ENCODE measurements at places on chromosomes 6 and 20. TPM values are rescaled to one million over a fixed set of nuclear protein-coding genes. Genes with fewer than 3 reads are reported as not detected.

Gene NKAIN2
- total RNA-seq, result not detected

Gene CFAP61
- total RNA-seq, result not detected

Gene TMEM200A
- not detected for total RNA-seq

Gene RNF182
- 0.25 TPM for total RNA-seq

Gene CRIP3
- total RNA-seq, result not detected

Gene LY6G6D
- not detected for total RNA-seq

DNA sequence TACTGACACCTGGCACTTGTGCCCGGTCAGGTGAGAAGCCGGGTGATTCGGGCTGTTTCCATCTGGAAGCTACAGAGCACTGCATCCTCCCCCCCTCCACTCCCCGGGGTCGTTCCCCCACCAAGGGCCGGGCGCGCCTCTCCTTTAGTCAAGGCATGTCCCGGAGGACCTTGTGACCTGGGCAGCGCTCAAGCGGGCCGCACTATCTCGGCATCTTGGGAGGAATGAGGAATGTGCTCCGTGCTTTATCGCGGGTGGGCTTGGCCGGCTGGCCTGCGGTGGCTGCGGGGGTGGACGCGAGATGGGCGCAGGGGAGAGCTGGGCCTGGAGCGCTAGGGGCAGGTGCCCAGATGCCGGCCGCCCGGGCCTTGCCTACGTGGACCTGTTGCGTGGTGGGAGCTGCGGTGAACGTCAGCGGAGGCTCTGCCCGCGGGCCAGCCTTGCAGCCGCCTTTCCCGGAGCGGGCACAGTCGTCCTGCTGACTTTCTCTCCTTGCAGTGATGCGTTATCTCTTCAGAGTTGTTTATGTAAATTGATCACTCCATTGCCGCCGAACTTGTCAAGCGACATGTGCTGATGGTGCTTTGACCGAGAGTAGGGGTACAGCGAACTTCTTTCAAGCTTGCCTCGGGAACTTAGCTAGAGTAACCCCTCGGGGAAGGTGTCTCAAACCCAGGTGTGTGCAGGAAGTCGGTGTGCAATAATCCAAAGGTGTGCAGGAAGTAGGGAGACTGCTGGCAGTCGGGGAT, 1.1 kb downstream of the LRRC1 start:
- DNase-seq, result no peak

DNA sequence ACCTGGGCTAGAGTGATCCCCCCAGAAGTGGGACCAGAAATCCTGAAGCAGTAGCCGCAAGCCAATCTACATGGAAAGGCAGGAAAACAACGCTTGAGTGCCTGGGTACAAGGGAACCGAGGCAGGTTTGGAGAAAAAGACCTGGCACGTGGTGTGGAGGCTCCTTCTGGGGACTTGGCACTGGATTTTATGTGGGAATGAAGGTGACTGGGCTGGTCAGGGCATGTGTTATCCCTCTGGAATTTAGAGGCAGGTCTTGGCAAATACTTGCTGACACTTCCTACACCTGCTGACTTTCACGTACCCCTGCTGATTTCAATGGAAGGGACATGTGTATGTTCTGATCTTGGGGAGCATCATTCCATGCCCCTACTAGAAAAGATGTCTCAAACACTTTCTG, 25.0 kb upstream of the FAM217A start:
- no peak for DNase-seq

DNA sequence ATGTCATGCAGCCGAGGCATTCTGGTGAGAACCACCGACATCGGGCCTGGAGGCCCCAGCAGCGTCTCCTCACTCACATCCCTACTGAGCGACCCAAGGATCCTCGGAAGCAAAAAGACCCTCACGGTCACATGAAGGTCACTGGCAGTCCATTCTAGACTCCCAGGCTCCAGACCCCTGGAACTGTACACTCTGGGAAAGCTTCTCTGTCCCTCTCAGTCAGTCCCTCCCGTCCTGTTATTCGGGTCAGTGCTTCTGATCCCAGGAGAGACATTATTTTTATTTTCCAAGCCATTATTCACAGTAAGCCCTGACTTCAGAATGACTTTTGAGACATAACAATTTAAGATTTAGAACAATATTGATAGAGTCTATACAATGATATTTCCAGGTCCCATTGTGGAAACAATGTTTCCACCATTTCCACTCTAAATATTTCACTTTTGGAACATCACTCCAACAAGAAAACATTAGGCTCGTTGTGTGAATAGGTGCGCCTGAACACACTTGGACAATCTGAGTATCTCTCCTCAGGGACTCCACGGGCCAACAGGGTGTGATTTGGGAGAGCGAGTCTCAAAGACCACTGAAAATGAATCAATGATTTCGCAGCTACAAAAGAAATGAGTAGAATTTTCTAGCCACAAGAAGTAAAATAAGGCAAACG, 199.7 kb downstream of the SOD2 start:
- no peak for DNase-seq

DNA sequence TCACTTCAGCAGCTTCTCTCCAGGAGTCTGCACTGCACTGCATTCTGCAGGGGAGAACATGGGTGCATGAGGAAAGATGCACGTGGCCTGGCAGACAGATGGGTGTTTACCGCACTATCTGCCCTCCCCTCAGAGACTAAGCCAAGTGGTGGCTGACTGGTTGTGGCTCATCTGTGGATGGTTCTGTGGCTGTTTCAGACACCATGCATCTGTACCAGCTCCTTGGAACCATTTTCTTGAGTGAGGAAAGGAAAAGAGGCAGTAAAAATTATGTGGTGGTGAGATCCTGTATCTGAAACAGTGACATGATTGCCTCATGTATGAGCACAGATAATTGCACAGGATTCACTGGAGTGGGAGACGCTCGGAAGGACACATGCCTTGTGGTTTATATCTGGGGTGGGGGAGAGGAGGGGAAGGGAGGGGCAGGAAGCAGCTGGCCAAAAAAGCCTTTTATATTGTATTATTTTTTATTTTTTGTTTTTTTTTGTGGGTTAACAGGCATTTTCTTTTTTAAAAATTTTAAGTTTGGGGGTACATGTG, 161.7 kb downstream of the ERMARD start:
- DNase-seq, result no peak

DNA sequence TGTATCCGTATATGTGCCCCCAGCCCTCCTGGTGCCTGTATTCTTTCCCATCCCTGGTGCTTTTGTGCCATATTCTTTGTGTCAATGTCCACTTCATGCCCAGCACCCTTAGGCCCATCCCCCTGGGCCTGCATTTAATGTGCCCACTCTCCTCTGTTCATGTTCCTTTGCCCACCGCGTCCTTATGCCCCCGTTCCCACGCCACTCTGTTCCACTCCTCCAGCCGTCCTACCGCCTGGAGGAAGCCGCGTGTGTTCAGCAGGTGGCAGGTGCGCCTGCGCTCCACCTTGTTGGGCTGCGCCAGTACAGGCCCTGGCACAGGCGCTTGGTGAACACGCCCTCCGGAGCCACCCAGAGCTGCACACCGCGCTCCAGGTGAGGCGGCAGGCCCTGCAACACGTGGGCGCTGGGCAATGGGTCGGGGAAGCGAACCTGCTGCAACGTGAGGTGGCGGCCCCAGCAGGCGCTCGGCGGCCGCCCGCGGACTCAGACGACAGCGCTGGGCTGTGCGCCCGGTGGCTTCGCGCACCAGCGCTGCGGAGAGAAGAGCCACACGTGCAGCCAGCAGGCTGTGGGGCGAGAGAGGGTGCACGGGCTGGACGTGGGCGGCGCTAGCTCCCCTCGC, 4.0 kb upstream of the FOXS1 start:
- DNase-seq, result no peak

- DNase-seq, result no peak
These were observed 272.5 kb upstream of the SOX4 start for GRCh38 chr6:21321076-21321475.

- no peak for DNase-seq
These were observed 28.4 kb downstream of the MAP3K5 start for GRCh38 chr6:136763716-136764516.

- no peak for DNase-seq
These were observed 85.0 kb downstream of the FNDC1 start for GRCh38 chr6:159254186-159254585.

- DNase-seq, result peak; percentile 13
These were observed 94.9 kb upstream of the NT5E start for GRCh38 chr6:85354761-85355618.

- no peak for DNase-seq
These were observed 104.9 kb upstream of the NXT1 start for GRCh38 chr20:23245553-23246181.

DNA sequence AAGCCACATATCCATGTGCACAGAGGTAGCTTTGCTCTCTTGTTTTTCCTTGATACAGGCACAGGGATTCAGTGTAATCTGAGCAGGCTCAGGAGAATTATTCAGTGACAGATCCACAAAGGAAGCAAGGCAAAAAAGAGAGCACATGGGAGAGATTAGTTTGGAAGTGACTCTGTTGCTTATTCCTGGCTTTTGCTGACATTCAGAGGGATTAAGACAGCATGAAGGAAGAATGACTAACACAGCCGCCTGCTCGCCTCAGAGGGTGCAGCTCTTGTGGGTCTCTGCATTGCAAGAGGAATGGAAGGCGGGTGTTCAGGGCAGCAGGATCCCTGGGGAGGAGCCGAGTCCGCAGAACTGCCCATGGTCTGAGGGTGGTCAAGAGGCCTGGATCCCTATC, 203.4 kb upstream of the KCNQ5 start:
- DNase-seq, result no peak

- no peak for DNase-seq
These were observed 278.4 kb downstream of the LRFN2 start for GRCh38 chr6:40308533-40309306.

GRCh38 chr20:23926944-23927872, 47.7 kb upstream of the CST5 start:
- no peak for DNase-seq

DNA sequence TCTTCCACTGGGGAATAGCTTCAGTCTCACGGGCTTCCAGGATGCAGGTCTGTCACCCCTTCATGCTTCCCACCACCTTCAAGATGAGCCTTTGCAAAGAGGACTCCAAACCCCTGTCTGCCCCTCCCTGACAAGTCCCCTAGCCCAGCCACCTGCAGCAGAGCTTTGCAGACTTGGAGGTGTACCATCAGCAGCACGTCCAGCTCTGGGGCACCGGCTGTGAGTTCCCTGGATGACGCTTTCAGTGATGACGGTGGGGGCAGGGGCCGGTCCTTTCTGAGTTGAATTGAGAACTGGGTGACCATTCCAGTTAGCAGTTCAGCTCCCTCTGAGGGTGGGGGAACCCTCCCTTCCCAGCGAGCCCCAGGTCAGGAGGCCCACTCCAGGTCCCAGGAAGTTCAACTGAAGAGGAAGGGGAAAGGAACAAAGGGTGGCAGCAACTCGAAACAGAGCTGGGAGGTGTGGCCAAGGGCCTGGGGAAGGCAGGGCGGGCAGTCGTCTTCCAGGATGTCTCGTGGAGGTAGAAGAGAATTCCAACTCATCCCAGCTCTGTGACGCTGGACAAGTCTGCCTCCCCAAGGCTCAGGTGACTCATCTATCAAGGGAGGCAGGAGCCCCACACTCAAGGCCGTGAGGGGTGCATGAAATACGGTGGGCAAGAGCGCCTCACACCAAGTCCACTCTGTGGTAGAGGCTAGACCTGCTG, 86.0 kb downstream of the PTPN1 start:
- no peak for DNase-seq

DNA sequence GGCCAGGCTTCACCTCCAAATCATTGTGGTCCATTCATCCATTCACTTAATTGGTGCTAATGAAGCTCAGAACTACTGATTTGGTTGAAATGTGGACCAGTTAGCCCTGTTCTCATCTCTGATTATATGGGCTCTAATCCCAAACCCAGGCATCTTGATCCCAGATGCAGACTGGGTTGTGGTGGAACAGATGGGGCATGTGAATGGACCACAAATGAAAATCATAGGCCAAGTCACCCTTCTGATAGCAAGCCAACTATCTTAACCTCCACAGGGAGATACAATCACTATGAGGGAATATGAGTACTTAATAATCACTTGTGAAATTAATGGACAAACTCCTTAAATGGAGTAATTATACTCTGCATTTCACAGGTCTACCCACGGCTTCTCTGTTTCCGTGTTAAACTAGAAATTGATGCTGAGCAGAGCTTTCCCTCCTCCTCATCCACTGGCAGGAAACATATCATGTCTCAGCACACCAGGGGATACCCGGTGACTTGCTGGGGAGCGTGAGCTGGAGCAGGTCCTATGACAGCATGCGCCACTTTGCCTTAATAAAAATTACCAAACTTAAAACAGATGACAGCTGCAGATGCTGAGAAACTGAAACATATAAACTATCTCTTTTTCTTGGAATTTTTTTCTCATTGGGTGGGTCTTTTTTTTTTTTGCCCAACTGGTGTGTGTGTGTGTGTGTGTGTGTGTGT, 108.8 kb upstream of the HEY2 start:
- DNase-seq, result no peak

GRCh38 chr20:10651227-10651990, 22.4 kb downstream of the JAG1 start:
- peak; percentile 58 for DNase-seq

DNA sequence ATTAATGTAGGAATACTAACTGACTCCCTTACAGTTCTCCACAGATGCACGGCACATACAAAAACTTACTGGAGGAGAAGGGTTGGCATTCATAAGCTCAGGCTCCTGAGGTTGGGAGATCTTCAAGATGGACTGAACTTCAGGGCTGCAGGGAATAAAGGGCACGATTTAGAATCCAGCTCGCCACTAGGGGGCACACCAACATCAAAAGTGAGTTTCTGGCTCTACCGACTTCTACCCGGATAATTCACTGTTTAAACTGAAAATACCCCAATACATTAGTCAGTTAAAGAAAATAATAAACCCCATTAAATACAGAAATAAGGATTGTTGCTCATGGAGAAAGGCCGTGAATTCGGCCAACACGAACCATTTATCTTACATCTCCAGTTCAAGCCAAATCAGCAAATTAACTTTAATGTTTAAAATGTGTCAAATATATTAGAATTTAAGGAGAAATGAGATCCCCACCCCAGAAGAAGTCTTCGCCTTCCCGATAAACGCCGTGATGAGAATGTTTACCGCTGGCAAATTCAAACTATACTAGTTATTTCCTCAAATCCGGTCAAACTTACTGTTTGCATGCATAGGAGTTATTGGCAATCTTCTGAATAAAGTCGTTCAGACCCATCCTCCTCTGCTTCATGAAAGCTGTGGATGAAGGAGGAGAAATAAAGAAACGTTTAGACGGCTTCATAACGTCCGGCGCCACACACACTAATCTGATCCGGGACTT, 121.7 kb upstream of the SLC2A12 start:
- DNase-seq, result peak; percentile 73

Measured in pulmonary artery endothelial cell (primary cell).